Endothelial cell of umbilical vein (primary cell): ENCODE measurements at places on chromosomes 3 and 15. TPM values are rescaled to one million over a fixed set of nuclear protein-coding genes. Genes with fewer than 3 reads are reported as not detected.
A peak's percentile ranks its signal among the peaks of the same experiment; 100 is the strongest.

- DNase-seq, result no peak
Observed at GRCh38 chr15:100788418-100789105, 91.1 kb upstream of the ALDH1A3 start.

- no peak for DNase-seq
Observed at GRCh38 chr3:107621465-107621864, 98.7 kb downstream of the BBX start.

- no peak for DNase-seq
Observed at GRCh38 chr3:188974856-188975599, 196.7 kb upstream of the TPRG1 start.

DNA sequence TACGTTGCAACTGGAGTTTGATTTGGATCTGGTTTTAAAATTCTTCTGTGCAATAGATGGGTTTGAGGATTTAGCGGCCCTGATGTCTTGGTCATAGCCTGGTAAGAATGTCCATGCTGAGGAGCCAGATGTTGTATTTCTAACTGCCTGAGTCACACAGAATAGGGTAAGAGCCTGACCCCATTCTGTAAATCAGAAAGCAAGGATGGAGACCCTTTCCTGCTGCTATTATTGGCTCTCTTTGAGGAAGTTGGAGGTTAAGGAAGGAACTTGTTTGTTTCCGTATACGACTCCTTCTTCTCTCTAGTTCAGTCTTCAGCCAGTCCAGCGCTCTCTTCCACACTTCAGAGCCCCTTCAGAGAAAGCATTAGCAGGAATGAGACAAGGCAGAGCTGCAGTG lies 65.1 kb downstream of the HCN4 start:
- no peak for DNase-seq

- DNase-seq, result no peak
Observed at GRCh38 chr3:192861972-192862371, 55.7 kb downstream of the MB21D2 start.

DNA sequence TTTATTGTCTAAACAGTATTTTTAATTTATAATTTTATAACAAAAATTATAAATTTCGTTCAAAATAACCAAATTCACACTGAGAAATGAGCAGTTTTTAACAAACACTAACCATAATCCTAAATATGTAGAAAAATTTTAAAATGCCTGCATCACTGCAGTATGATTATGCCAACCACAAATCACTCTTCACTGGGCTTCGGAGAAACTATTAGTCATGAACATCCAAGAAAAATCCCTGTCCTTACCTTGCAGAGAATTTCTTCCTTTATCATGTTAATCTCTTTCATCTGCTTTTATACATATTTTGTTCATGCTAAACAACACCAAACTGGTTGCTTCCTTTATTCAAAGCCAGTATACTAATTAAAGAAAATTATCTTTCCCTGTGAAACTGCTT lies 511.0 kb upstream of the ALCAM start:
- DNase-seq, result no peak

GRCh38 chr3:150639262-150639661 lies 36.1 kb downstream of the SELENOT start:
- DNase-seq, result no peak

DNA sequence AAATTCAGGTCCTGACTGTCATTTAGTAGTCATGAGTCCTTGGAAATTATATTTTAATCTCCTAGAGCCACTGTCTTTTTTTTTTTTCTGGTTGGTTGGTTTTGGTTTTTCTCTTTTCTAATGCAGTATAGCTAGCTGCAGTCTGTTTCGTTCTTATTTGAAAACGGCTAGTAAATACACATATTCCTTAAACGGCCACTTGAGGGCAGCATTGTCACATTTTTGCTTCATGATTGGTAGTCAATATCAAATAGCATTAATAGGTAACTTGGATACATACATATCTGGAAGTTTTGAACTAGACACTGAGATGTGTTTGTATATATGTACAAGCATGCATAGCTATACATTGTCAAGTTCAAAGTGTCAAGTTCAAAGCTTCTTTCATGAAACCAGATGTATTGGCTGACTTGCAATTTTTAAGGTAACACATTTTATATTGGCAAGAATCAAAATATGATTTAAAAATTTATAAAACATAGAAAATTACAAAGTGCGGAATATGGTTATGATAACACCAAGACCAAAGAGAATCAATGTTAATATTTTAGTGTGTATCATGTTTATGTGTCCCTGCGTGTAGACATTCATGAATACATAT lies 22.5 kb downstream of the GABRA5 start:
- peak; percentile 75 for DNase-seq

MYO5C gene
- 18.4 and 19.4 TPM in 2 replicates for total RNA-seq
